ENCODE measurements at places on chromosomes 16 and 17.
A peak's percentile ranks its signal among the peaks of the same experiment; 100 is the strongest.

DNA sequence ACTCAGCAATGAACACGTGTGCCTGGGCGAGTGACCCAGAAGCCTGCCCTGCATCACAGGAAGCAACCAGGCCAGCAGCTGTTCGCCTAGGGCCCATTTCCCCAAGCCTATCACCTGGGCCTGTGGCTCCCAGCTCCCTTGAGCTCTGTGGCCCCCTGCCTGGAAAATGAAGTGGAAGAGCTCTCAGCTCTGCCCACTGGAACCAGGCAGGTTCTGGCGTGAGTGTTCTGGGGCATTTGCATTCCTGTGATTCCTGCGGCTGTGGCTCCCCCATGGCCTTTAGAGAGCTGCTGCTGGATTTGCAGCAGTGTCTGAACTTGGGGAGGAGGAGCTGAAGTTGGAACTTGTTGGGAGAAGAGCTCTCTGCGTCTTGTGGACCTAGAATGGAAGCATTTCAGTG lies 22.8 kb downstream of the PGS1 start:
- DNase-seq, result peak; percentile 74

DNA sequence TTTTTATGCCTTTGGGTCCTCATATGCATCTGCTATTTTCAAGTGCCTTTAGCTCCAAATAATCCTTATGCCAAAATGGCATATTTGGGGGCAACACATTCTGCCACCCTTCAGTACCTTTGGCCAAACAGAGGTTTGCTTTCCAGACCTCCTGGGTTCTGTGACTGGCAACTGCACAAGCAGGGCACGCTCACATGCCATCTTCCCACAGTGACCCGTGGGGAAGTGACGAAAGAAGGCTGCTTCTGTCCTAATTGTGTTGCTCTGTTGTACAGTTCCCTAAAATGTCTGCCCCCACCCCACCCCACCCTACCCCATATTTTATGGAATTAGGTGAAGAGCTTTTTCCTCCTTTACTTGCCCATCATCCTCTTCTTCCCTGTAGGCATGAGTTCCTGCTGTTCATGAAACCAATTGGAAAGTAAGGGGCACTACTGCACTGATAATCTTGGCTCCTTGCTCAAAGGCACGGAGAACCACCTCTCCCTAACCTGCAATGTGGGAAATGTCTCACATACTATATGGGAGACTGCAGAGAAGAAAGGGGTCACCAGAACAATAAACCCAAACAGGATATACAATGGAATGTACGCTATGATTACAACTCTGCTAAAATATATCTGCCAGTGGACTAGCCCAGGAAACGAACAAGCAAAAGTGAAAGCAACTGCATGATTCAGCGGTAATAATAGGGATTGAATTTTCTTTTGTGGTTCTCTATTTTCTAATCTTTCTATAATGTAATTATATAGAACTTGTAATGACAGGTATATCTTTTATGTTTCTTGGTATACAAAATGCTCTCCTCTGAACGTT lies 3.3 kb upstream of the SLFN12L start:
- peak; percentile 8 for DNase-seq

DNA sequence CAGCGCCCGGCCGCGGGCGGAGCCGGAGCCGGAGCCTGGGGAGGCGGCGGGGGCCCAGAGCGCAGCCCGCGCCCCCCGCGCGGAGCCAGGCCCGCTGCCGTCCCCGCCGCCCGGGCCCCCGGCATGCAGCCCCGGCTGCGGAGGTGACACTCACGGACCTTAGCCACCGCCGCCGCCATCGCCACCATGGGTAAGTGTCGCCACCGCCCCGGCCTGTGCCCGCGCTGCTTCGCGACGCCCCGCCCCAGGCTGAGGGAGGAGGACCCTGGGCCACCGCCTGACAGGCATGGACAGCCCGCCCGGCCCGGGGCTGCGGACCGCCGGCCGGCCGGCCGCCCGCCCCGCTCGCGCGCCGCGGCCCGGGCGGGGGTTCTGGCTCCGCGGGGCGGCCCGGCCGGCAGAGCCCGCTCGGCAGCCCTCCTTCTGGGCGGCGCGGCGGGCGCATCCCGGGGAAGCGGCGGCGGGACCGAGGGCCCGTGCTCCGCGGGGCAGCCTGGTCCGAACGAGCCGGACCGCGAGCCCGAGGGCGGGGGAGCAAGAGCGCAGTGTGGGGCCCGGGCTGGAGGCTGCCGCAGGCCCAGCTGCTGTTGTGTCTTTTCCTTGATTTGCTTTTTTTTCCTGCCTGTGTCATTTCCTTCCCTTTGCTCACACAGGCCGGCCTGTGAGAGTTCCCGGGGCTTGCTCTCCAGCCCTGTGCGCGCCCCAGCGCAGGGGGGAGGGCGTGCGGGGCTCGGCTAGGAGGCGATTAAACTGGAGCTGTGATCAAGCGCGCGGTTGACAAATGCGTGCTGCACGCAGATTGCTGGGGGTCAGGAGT lies 565 bp downstream of the MAP3K3 start:
- DNase-seq, result peak; percentile 79

DNA sequence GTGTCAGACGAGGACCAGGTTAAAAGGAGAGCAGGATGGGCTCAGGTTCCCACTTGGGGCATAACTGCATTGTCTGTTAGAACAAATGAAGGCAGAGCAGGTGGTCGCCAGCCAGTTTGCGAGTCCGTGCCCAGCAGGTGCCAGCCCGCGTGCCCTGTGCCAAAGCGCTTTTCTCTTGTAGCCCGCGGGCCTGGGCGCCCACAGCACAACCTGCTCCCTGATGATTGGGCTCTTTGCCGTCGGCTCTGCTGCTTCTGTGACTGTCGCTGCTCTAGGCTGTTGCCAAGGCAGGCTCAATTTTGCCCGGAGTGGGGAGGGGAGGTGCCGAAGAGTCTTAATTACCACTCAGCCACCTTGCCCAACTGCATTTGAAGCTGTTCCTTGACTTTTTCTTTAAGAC lies 21.1 kb downstream of the KNOP1 start:
- DNase-seq, result no peak

DNA sequence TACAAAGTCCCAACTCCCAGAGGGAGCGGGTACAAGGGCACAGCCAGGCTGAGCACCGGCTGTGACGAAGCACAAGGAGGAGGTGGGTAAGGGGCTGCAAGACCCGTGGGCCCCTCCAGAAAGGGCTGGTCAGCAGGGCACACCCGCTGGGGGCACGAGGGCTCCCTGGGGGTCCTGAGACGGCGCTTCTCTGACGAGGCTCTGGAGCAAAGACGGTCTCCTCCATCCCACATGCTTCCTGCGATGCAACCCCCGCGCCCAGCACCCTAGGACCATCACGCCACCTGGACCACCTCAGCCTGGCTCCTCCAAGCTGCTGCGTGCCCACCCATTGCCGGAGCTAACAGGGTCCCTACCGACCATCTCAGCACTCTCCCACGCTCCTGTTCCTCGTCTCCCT lies 8.7 kb downstream of the CCDC57 start:
- DNase-seq, result no peak

DNA sequence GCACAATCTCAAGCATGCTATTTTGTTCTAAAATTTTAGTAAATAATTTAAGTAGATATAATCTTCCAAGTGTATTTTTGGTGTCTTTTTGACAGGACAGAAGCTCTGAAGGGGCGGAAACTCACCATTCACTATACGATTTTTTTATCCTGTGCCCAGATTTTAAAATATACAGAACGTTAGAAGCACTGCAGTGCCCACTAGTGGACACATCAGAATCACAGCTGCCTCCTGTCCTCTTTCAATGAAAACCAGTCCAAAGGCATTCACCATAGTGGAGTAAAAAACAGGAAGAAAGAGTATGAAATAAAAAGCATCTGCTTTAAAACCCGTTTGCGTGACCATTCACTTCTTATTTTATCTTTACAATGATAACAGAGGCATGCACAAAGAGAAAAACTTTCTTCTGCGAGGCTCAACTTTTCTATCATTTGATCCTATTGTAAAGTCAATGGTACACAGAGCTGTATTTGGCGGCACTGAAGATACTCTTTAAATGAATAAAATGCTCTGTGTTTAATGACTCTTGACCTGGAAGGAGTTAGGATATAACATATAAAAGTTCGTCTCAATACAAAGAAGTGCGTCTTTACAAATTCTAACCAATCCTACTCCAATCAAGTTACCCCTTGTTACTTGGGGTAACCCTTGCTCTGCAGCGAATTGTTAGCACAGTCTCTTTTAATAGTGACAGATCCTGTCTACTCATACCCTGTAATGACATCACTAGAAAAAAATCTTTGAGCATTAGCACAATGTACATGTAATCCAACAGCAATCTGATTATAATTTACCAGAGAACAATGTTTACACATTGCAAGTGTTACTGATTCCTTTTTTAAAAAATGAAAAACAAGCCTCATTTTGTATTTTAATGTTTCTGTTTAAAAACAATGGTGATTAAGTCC lies 339.8 kb upstream of the PSMD7 start:
- DNase-seq, result peak; percentile 78

DNA sequence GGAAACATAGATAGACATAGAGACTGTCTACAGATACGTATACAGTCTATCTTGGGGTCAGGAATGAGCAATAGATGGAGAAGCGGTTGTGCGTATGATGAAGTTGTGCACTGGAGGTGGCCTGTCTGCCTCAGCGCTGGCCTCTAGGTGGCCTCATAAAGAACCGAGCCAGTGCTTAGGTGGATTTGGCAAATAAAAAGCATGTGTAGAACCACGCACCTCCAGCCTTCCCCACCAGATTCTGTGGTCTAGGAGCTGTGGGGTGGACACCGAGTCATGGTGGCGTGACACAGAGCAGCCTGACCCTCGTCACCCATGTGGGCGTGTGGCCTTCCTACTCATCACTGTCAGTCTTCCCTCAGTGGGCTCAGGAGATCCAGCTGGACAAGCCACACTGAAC lies 34.0 kb downstream of the PGS1 start:
- no peak for DNase-seq

Measured in astrocyte of the hippocampus (primary cell).